ENCODE measurements at places on chromosomes 4 and X. TPM values are rescaled to one million over a fixed set of nuclear protein-coding genes. Genes with fewer than 3 reads are reported as not detected.

FREM3 gene
- not detected for total RNA-seq

ERVMER34-1 gene
- 0.16 TPM for total RNA-seq

TCEAL9 gene
- total RNA-seq, result 137 TPM

TEX13D gene
- not detected for total RNA-seq

MAGEA11 gene
- total RNA-seq, result not detected

SH3RF1 gene
- total RNA-seq, result 23.3 TPM

TRPC3 gene
- not detected for total RNA-seq

SERPINA7 gene
- not detected for total RNA-seq

TMEM47 gene
- 42.6 TPM for total RNA-seq

VCX2 gene
- total RNA-seq, result not detected

BBS7 gene
- 12.1 TPM for total RNA-seq

CT47B1 gene
- total RNA-seq, result not detected

AMBN gene
- not detected for total RNA-seq

HOPX gene
- 15.4 TPM for total RNA-seq

GPR34 gene
- not detected for total RNA-seq

REELD1 gene
- total RNA-seq, result not detected

All from cardiac atrium fibroblast (primary cell).